ENCODE measurements at places on chromosomes 4 and X.
A peak's percentile ranks its signal among the peaks of the same experiment; 100 is the strongest.

DNA sequence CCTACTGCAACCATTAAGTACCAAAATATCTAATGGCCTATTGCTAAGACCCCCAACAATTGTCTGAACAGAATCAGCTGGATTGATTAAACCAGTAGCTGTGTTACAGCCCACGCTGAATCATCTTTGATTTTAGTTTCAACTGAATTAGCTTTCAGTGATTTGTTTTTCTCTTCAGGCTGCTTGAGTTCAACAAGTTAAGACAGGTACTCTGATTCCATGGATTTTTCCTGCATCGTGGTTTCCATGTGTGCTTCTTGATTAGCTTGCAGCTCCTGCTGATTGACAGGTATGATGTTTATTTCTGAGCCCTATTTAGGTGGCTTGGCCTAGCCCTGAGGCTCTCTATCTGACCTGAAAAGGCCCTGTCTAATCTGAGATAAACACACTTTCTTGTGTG lies 91.3 kb downstream of the GUCY2F start:
- DNase-seq, result no peak

DNA sequence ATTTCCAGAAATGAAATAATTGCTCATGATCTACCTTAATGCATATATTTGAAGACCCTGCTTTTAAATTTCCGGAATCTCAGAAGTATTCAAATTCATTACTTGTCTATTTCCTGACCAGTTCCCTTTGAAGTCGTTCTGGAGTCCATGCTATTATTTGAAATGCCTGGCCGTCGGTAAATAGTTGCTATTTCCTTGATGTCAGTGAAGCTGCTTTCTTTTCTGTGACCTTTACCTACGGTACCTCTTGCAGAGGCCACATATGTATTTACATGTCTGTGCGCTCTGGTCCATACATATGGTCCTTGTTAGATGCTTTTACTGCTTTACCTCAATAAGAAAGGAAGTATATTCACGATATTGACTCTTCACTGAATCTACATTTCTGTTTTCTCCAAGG lies 199.7 kb downstream of the PAPSS1 start:
- no peak for DNase-seq

- DNase-seq, result no peak
Measured at GRCh38 chrX:63652086-63652765, 132.8 kb downstream of the ARHGEF9 start.

GRCh38 chrX:119753639-119754257 lies 4.6 kb upstream of the SOWAHD start:
- peak; percentile 78 for DNase-seq

GRCh38 chr4:127047930-127048329 lies 584.8 kb upstream of the INTU start:
- no peak for DNase-seq

GRCh38 chr4:5098176-5098575 lies 46.9 kb downstream of the STK32B start:
- DNase-seq, result no peak

Data from activated CD4-positive, alpha-beta T cell treated with anti-CD3 and anti-CD28 coated beads, Interleukin-2, Interleukin-4, amounts not matched to agents 100 ng/mL and 50 ng/mL, durations not matched to agents 16 hours and 8 hours (primary cell).